Urinary bladder (tissue), 4 donors: ENCODE measurements at places on chromosomes 13 and 19.

DNA sequence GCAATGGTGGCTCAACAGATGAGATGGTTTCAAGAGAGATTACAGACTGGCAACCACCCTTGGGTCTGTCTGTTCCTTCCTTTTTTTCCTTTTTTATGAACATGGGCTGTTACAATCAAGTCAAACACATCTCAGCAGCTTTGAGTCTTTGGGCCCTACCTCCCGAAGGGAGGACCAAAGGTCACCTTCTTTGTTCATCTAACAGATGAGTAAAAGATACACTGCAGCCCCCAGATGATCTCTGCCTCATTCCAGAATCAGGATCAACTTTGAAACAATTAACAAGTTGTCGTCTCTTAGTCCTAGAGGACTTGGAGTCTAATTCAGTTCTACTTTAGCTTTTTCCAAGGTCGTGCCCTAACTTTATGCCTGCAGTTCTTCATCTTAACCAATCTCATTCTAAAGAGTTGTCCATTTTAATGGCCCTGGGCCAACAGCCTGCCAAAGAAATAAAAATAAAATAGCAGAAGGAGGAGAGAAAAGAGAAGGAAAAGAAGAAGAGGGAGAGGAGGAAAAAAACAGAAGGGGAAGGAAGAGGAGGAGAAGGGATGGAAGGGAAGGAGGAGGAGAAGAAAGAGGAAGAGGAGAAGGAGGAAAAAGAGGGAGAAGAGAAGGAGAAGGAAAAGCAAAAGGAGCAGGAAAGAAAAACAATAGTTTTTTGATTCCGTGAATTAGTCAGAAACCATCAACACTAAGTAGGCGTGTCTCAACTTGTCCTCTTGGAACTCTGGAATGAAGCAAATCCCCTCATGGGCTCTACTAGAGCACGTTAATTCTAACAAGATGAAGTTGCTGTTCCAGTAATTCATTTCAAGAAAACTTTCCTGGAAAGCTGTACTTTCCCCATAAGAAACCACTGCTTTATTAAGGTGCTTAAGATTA, 281.2 kb downstream of the FOXO1 start:
- DNase-seq: peak; percentile 20

GRCh38 chr19:8149261-8150094, at the start of gene FBN3:
TSS of gene FBN3 (minus strand) at chr19:8149592. CDS start at chr19:8147480, 2,112 bp downstream.
- no peak for DNase-seq

GRCh38 chr13:109159650-109160309, 530.4 kb downstream of the MYO16 start:
- no peak for DNase-seq

GRCh38 chr13:83297586-83298290, 584.5 kb downstream of the SLITRK1 start:
- no peak for DNase-seq

- no peak for DNase-seq
Measured at GRCh38 chr13:99973163-99973807, 1.7 kb upstream of the ZIC5 start.

GRCh38 chr13:73677048-73677601, 457.1 kb downstream of the KLF12 start:
- DNase-seq: peak; percentile 43

DNA sequence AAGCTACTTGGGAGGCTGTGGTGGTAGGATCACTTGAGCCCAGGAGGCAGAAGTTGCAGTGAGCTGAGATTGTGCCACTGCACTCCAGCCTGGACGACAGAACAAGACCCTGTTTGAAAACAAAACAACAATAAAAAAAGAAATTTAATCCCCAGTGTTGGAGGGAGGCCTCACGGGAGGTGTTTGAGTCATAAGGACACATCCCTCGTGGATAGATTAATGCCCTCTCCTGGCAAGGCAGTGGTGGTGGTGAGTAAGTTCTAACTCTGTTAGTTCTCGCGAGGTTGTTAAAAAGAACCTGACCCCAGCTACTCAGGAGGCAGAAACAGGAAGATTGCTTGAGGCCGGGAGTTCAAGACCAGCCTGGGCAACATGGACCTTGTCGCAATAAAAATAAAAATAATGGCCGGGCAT, 27.6 kb upstream of the SIN3B start:
- DNase-seq: no peak

DNA sequence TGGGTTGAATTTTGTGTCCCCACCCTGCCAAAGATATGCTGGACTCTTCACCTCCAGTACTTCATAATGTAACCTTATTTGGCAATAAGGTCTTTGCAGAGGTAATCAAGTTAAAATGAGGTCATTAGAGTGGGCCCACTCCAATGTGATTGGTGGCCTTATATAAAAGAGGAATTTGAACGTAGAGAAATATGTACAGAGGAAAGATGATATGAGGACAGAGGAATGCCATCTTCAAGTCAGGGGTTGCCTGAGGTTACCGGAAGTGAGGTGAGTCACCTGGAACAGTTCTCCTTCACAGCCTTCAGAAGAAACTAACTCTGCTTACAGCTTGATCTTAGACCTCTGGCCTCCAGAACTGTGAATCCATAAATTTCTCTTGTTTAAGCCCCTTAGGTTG, 69.9 kb downstream of the GPC5 start:
- DNase-seq: no peak

GRCh38 chr13:103007427-103007762, 58.8 kb downstream of the SLC10A2 start:
- DNase-seq: no peak

- no peak for DNase-seq
Measured at GRCh38 chr19:28425046-28425931, 787.7 kb downstream of the UQCRFS1 start.

GRCh38 chr13:52712385-52712784, 27.2 kb downstream of the CNMD start:
- no peak for DNase-seq

DNA sequence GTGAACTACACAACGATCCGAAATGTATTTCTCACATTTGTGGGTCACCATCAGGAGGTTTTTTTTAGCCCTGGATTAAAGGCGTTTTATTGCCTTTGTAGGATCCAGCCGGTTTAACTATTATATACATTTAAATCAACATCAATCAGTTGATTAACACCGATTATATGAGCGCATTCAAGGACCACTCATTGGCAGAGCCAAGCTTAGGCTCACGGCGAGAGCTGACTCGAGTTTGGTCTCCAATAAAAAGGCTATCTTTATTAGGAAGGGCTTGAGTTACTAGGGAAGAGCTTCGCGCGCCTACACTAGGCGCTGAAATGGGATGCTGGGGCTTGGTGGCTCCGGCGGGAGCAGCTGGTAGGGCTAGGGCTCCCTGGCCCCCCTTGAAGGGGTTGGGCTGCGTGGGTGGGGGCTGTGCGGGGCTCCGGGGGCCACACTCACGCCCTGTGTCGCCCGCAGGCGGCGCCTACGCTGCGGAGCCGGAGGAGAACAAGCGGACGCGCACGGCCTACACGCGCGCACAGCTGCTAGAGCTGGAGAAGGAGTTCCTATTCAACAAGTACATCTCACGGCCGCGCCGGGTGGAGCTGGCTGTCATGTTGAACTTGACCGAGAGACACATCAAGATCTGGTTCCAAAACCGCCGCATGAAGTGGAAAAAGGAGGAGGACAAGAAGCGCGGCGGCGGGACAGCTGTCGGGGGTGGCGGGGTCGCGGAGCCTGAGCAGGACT, 4.2 kb downstream of the PDX1 start:
- DNase-seq: no peak

- no peak for DNase-seq
Measured at GRCh38 chr13:51920267-51920666, 58.5 kb downstream of the CCDC70 start.

- DNase-seq: no peak
Measured at GRCh38 chr13:68550330-68550729, 1320.2 kb upstream of the PCDH9 start.

GRCh38 chr19:13615890-13616289, 109.6 kb upstream of the CACNA1A start:
- no peak for DNase-seq

DNA sequence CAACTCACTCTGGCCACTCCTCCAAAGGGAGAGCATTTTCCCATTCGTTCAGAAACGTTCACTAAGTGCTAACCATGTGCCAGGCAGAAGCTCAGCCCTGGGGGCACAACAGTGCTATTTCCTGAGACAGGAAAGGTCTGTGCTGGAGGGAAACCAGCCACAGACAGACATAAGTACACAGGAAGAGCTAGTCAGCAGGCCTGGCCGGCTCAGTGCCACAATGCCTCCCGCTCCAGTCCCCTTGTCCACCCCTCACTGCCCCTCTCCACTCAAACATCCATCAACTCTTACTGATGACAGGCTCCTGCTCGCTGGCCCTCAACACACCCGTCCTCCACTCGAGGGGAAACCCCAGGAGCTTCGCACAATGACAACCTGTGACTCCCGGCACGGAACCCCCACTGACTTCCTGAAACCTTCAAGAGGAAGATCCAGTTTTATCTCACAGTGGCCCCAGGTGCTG, 11.3 kb upstream of the PLA2G4C start:
- DNase-seq: no peak

DNA sequence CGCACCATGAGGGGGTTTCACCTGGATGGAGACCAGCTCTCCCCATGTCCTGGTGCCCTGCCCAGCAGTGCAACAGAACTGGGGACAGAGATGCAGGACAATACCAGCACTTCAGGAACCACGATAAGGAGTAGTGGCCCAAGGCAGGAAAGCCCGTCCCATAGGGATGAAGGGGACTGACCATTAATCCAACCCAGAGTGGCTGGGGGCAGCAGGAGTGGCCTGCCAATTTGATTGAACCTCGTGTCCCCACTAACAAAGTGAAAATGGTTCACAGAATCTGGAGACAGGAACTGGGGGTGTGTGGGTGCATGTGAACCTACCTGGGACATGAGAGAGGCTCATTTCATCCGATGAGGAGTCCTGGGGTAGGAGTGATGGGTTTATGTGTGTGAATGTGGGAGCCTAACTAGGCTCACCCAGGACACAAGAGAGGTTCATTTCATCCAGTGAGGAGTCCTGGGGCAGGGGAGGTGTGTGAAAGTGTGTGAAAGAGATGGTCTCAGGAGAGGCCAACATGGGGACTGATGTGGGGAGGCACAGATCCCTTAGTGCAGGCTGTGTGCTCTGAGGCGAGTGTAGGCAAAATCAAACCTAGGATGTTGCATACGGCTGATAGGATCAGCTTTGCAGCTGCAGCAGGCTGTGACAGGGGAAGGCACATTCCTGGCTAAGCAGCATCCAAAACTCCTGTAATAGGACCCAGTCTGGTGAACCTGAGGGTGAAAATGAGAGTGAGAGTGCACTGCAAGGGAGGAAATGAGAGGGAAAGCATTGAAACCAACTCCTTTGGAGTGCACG, 98.2 kb downstream of the ZNF429 start:
- DNase-seq: no peak

DNA sequence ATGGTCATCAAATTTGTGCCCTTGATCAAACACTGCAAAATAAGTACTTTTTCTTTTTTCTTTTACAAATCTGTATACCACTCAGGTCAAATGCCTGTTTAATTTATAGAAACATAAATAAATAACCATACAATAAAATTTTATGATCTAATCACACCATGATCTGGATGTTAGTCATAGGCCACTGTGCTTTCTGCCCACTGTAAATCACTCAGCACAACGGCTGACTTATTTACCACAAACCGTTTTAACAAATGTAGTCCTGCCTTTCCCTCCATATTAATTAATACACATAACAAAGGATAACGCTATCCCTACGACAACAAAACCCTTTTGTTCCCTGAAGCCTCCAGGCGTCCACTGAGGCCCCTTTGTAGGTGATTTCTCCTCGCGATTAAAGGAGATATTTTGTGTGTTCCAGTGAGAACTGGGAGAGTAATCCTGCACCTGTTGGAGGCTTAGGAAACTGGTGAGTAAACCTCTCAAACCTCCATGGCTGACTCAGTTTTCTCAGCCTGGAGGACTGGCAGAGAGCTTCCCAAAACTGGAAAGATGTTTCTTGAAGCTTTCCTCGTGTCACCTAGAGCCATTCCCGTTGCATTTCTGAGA, 477.1 kb upstream of the SGCG start:
- no peak for DNase-seq

GRCh38 chr13:66859078-66859477, 371.1 kb downstream of the PCDH9 start:
- no peak for DNase-seq

DNA sequence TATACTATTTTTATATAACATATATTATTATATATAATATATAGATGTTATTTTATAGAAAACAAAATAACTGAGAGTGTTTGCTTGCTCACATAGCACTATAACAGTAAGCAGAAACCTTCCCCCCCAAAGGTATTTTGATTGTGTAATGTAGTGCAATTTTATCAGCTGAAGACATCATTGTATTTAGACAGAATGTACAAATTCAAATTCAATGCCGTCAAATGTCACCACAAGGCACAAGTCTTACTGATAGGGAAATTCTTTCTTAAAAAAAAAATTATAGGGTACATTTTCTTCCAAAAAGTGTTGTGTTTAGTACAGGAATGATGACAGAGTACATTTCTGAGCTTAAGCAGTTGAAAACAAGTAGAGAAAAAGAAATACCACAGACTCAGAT, 1147.1 kb upstream of the SPRY2 start:
- DNase-seq: no peak

- DNase-seq: no peak
Measured at GRCh38 chr13:75366380-75367280, 115.3 kb downstream of the TBC1D4 start.

DNA sequence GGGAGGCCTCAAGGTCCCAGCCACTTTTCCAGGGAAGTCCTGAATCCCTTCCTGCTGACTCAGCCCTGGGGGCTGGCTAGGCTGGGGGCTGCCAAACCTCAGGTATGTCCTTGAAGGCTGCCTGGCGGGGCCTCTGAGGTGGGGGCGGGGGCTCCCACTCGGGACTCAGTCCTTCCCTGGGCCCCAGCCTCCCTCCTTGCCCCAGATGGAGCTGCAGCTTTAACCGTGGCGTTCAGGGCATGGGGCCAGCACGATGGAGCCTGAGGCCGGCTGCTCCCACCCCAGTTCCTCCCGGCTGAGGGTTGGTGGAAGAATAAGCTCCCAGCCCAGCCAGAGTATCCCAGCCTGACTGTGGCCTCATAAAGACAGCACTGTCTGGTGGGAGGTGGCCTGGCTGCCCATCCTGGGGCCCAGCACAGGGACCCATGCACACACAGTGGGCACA, 12.4 kb downstream of the CILP2 start:
- no peak for DNase-seq

DNA sequence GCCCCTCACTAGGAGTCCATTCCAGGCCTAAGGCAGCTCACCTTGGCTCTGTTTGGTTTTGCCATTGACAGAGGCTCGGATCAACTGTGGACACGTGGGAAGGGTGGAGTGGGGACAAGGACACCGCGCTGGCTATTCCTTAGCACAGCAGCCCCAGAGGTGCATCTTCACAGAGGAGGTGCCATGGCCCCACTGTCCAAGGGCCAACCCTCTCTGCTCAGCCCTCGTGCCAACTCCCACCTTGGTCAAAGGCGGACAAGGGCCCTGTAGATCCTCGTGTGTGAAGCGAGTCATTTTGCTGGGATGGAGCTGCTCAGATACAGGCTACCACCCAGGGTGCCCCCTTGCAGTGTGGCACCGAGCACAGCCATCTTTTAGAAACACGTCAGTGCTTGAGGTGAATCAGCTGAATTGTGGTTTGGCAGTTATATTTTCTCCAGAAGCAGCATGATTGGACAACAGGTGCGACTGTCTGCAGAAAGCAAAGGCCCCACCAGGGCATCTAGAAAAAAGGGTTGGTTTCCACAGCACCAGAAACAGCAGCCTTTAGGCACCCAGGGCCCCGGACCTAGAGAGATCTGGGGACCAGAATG, 192.1 kb upstream of the GPR12 start:
- DNase-seq: no peak

- DNase-seq: no peak
Measured at GRCh38 chr19:34165295-34165738, 7.0 kb upstream of the LSM14A start.

- DNase-seq: no peak
Measured at GRCh38 chr13:95256091-95256490, 45.2 kb downstream of the ABCC4 start.
